ENCODE measurements at places on chromosomes 6 and 20.

DNA sequence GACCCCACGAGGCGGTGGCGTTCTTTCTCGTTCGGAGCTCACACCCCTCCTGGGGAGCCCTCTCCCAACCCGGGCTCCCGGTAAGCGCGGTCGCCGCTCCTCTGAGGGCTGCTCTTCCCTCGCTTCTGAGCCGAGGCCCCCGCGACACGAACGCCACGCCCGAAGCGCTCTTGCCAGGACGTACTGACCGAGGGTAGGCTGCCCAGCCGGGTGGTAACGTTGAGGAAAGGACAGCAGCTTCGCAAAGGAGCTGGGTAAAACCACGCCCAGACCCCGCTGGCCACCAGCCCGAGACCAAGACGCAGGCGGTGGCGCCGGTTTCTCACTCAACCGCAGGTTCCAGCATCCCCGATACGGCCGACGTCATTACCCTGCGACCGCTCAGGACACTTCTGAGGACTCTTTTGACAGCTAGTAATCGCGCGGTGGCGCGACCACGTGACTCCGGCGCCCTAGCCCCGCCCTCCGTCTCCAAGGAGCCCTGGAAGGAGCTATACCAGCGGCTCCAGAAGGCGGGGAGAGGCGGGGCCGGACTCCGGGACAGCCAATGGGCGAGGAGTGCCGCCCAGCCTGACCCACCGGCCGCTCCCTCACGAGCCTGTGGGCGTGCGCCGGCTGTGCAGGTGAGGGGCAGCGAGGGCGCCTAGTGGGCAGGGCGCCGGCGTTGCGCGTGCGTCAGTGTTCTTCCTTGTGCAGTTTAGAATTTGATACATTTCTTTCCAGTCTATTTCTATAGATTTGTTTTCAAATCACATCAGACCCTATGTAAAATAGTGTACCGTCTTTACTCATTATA lies 4.0 kb upstream of the GZF1 start:
- DNase-seq: peak; percentile 99

- DNase-seq: no peak
Observed at GRCh38 chr6:15698471-15698870, 35.6 kb upstream of the DTNBP1 start.

GRCh38 chr6:138500867-138501446 lies 1.7 kb upstream of the NHSL1 start:
- DNase-seq: no peak

- DNase-seq: peak; percentile 15
Observed at GRCh38 chr20:41734506-41734945, 116.3 kb upstream of the CHD6 start.

GRCh38 chr6:26514984-26515383 lies 14.9 kb downstream of the BTN1A1 start:
- no peak for DNase-seq

GRCh38 chr6:127630800-127631199 lies 53.8 kb downstream of the C6orf58 start:
- no peak for DNase-seq

DNA sequence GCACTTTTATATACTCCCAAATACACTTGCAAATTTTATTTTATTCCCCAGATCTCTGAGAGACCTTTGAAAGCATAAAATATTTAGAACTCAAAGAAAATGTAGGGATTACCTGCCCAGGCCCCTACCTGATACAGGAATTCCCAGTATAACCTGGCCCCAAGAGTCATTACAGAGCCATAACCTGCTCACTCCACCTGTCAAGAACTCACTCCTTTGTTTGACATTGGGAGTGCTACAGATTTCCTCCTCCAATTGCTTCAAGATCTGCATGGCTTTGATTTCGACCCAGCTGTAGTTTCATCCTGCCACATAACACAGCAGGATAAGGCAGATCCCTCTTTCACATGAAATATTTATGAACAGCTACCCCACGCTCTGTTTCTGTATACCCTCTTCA lies 96.1 kb upstream of the SLC2A12 start:
- no peak for DNase-seq

DNA sequence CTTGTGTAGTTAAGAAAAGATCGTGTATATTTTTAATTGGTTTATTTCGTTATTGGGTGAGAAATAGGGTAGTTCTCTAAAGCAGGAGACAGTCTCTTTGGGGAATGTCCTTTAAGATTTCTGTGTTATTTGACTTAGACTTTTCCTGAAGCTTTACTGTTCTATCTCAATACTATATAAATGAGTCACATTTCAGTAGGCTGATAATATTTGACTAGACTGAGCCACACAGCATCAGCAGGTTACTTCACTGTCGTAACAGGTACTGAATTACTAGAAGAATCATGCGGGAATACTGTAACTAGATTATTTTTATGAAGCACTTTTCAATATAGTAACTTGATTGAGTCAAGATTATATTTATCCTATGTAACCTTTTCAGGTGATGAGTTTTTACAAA lies 1.4 kb downstream of the SMAP1 start:
- DNase-seq: no peak

- no peak for DNase-seq
Observed at GRCh38 chr6:145206247-145206907, 528.9 kb downstream of the EPM2A start.

DNA sequence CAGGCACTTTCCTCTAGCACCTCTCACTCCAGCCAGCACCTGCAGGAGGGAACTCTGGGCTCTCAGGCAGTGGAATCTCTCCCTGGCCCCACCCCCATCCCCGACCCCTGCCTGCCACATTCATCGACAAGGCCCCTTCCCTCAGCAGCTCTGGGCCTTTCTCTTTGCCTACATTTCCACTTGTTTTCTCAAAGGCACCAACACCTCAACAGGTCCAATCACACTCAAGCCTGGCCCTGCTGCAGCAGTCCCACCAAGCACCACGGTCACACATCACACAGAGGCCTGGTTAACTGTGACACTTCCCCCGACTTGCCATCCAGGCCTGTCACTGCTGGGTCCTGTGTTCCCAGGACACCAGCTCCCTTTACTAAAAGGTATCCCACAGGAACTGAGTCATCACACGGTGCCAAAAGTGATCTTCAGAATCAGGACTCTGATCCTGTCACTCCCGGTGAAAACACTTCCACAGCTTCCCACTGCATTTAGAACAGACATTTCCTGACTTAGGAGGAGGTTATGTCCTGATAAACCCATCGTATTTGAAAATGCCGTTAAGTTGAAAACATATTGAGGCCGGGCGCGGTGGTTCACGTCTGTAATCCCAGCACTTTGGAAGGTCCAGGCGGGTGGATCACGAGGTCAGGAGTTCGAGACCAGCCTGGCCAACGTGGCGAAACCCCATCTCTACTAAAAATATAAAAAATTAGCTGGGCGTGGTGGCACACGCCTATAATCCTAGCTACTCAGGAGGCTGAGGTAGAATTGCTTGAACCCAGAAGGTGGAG lies 54.9 kb downstream of the MYH7B start:
- no peak for DNase-seq

DNA sequence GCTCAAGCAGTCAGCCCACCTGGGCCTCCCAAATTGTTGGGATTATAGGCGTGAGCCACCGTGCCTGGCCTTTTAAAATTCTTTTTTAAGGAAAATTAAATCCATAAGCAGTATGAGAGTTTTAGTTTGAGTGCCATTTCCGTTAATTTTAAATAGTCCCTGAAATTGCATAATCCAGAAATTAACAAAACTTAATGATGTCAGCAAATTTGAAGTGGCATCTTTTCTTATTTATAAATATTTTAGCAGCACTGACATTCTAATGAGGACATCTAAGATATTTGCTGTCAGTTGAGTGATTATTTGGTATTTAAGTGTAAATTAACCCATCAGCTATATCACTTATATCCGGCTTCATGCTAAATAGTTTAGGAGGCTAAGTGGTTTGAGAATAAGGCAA lies 42.9 kb upstream of the FAM184A start:
- DNase-seq: no peak

GRCh38 chr6:62615366-62616015 lies 329.5 kb upstream of the KHDRBS2 start:
- no peak for DNase-seq

- DNase-seq: no peak
Observed at GRCh38 chr6:25057111-25057905, 121.5 kb upstream of the RIPOR2 start.

- DNase-seq: no peak
Observed at GRCh38 chr6:155117256-155117655, 122.1 kb downstream of the TIAM2 start.

DNA sequence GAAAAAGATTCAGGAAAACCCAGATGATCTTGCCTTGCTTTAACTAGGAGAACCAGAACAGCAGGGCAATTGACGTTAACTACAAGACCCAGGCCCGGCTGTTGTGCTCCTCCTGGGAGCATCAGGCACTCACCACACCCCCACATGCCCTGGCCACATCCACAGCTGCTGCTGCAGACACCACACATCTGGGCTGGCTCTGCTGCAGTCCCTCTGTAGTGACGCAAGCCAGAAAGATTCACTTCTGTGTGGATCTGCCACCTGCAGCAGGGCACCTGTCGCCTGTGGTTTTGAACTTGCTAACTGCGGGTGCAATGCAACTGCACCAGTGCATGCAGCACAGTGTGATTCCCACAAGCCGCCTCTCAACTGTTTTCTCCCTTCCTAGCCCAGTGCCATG lies 228.8 kb downstream of the SYNDIG1 start:
- no peak for DNase-seq

- no peak for DNase-seq
Observed at GRCh38 chr6:100906325-100906724, 25.2 kb upstream of the ASCC3 start.

GRCh38 chr6:72457738-72458137 lies 164.1 kb upstream of the KCNQ5 start:
- DNase-seq: no peak

DNA sequence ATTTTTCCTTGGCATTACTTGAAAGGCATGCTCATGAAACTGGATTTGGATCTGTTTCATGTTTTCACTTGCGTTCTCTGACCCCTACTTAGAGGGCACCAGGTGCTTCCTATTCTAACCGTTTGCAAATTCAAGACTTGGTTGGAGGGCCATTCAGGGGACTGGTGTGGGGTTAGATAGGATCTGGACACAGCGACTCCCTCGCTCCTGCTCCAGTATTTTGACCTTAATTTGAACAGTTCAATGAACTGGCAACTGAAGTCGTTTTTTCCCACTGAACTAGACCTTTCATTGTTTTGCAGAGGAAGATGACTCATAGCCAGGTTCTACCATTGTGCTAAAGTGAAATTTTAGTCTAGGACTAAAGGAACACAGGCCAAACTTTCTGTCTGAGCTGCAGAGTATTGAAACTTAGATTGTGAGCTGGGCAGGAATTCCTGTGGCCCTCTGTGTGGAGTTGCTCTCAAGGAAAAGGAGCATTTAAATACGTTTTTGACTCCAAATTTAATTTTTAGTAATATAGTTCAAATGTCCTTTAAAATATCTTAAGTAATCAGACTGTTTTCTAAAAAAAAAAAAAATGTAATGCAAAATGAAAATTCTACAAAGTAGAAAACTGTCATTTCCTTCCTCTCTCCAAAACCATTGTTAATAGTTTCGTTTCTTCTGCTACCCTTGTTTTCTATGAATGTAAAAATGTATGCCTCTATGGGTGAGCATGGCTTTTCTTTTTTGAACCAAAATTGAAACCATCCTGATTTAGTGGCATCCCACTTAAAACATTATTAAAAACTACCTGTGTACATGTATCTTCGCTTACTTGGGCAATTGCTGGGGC lies 64.8 kb downstream of the UTRN start:
- DNase-seq: no peak

DNA sequence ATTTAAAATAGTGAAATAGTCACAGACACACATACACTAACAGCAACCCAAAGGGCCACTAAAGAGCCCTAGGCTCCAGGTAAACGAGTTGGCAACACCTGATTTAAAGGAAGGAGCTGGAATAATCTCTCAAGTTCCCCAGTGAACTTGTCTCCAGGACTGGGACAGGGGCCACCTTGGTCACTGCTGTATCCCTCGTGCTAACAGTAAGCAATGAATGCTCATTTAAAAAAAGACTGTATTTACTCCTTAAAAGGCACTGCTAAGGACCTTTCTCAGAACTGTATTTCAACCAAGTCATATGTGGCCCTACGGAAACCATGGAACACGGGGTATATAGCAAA lies 1.3 kb downstream of the DIDO1 start:
- no peak for DNase-seq

- DNase-seq: peak; percentile 37
Observed at GRCh38 chr20:43751167-43752050, 24.6 kb upstream of the GTSF1L start.

DNA sequence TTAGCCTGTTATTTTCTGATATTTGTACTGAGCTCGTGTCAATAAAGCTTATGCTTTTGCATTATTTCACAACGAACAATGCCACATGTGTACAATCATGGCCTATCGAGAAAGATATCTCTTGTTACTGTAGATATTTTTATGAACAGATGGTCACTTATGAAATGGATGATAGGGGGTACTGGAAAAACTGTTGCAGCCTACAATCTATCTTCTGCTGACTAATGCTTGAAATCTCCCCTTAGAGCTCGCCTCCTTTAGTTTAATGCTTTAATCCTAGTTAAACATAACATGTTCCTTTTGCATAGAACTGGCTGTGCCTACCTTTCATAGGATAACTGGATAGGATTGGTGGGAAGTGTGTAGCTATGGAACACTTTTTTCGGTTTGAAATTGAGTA lies 296.2 kb downstream of the FARS2 start:
- DNase-seq: no peak

DNA sequence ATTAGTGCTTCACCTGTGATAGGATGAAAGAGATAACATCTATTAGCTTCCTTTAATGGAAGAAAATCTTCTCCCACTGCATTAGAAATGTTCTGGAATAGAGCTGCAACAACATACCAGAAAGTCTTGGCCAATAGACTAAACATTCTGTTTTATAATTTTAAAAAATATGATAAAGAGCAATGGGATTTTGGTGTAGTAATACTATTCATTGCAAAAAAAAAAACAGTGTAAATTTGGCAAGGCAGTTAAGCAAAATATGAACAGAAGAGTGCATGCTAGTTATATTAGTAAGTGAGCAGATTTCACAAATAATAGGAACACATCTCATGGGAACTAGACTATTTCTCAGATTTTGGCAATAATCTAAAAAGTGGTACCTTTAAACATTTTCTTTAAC lies 43.3 kb downstream of the SOX4 start:
- no peak for DNase-seq

DNA sequence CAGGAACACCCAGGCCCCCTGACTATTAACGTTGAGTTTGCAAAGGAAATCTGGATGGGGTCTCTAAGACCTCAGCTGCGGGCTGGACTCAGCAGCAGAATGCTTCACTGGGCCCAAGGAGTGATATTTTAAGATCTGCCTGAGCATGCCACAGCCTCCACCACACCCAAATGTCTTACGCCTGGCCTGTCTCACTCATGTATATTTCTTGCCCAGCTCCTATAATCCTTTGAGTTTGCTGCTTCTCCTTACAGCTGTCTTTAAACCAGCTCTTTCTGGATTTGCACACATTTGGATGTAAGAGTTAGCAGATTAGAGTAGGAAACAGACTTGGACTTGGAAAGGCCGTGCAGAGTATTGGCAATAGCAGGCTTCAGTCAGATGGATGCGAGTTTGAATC lies 16.4 kb downstream of the CASS4 start:
- no peak for DNase-seq

- DNase-seq: no peak
Observed at GRCh38 chr6:55379895-55380294, 52.6 kb downstream of the GFRAL start.

- DNase-seq: no peak
Observed at GRCh38 chr6:146047371-146047770, 18.5 kb downstream of the GRM1 start.

- no peak for DNase-seq
Observed at GRCh38 chr20:25229486-25230165, 18.3 kb upstream of the PYGB start.

Data from activated CD4-positive, alpha-beta T cell treated with anti-CD3 and anti-CD28 coated beads for 24 hours (primary cell).